Kidney (tissue), 22 donors: ENCODE measurements at places on chromosomes 5 and 9.

DNA sequence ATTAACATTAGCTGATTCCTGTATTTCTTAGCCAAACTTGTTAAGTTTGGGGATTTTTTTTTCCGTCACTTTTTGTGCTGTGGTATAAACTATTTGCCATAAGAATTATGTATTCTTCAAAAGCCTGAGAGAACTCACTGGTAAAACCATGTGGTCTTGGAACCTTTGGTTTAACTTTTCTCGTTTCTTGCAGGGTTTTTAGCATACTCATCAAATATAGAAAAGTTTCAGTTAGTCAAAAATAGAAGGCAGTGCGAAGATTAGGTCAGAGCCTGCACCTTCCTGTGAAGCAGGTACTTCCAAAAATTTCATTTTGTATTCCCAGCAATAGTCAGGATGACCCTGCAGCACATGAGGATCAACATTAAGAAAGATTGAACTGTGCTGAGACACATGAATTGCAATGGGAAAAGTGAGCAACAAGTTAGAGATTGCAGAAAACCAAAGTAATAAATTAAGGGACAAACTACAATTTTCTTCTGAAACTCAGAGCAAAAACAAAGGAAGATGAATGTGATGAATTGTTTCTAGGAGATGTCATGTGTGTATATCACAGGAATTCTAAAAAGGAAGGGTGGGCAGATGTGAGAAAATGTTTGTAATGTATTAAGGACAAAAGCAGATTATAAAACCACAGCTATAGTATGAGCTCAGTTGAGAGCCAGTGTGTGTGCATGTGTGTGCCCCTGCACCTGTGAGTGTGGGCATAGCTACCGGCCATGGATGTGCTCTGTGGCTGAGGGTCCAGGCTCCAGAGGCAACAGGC, 102.2 kb downstream of the ANGPTL2 start:
- no peak for DNase-seq

GRCh38 chr5:568061-568781, 43.9 kb upstream of the CEP72 start:
- no peak for DNase-seq

- no peak for DNase-seq
Measured at GRCh38 chr5:86008704-86009103, 609.0 kb upstream of the COX7C start.

- no peak for DNase-seq
Measured at GRCh38 chr5:8383616-8384015, 514.7 kb downstream of the MTRR start.

DNA sequence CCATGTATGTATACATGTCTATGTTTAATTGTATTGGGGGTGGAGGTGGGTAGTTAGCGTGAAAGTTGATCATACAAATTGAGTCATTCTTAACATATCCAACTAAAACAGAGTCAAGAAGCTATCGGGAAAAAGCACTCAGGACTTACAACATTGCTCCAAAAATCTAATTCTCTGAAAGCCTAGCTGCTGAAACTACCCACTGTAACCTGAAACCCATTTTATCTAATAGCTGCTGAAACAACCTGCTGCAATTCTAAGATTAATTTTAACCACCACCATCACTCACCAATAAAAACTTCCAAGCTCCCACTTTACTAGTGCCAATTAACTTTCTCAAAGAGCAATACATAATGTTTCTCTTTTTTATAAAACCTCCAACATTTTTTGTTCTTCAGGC, 32.2 kb downstream of the KCNV2 start:
- no peak for DNase-seq

- peak; percentile 42 for DNase-seq
Measured at GRCh38 chr9:69888856-69889585, 68.4 kb downstream of the CFAP95 start.

GRCh38 chr5:180649297-180650039, at the start of gene FLT4:
TSS of gene FLT4 (minus strand) at chr5:180649600. CDS start at chr5:180649545, 55 bp downstream.
- DNase-seq: peak; percentile 25

- DNase-seq: no peak
Measured at GRCh38 chr5:17431272-17432050, 66.6 kb upstream of the TAF11L2 start.

DNA sequence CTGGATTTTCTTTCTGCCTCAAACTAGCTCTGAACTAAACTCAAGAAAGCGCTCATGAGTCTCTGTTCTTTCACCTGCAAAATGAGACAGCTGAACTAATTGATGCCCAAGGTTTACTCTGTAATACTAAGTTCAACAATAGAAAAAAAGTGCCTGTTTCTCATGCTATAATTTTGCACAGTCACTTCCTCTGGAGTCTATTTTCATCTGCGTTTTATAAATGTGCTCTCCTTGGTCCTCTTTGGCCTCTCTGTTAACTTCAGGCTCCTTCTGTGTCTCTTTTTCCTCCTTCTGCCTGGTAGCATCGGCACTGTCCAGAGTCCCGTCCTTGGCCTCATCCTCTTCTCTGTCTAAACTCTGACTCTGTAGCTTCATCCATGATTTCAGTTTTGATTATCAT, 311.9 kb upstream of the TLE4 start:
- DNase-seq: no peak

DNA sequence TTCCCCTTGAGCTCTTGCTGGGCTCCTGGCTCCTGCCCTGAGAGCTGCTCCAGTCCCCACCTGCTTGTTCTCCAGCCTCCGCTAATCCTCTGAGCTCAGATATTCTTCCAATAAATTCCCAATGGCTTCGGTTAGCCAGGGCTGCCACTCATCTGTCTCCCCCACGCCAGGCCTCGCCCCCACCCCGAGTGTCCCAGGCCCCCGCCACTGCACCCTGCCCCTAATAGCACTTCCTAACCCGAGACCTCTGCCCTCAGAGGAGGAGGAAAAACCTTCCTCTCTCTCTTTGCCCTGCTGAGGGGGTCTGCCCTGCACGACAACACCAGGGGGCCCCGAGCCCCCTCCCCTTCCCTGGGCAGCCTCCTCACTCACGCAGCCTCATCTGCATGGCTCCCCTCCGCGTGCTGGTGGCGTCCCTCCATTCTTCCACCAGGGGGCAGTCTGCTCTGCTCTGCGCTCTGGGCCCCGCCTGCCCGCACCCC, 5.4 kb upstream of the LCN15 start:
- no peak for DNase-seq

GRCh38 chr9:135586601-135587109, 25.1 kb downstream of the PAEP start:
- no peak for DNase-seq

DNA sequence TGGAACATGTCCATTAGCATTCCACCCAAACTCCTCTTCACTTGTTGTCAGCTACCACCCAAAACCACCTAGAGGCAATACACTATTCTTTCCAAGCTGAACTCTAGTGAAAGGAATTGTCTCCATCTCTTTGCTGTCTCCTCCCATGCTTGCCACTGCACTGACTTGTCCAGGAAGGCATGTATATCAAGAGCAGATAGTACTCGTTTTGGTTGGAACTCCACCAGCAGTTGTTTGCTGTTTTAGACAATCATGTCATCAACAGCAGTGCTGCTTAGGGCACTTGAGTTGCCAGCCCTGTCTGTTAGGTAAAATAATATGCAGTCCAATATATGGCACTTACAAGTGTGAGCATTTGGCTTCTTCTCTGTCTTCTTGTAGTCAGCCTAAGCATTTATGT, 80.0 kb upstream of the SAP30L start:
- no peak for DNase-seq

- no peak for DNase-seq
Measured at GRCh38 chr9:8585036-8585435, 785.5 kb upstream of the DMAC1 start.

DNA sequence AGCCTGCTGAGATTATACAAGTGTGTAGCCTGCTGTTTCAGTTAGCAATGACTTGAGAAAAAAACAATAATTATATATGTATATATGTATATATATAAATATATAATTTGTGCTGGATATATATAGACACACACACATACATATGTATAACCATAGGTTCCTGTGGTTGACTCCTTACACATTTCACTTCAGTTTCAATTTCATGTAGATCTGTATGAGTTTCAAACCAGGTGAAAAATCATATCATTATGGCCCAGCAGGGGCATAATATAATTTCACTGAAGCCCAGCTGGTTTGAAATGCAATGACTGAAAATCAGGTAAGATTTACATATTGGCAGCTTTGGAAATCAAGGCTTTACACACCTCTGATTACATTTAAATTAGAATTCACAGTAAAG, 690.4 kb upstream of the CDH18 start:
- DNase-seq: no peak

DNA sequence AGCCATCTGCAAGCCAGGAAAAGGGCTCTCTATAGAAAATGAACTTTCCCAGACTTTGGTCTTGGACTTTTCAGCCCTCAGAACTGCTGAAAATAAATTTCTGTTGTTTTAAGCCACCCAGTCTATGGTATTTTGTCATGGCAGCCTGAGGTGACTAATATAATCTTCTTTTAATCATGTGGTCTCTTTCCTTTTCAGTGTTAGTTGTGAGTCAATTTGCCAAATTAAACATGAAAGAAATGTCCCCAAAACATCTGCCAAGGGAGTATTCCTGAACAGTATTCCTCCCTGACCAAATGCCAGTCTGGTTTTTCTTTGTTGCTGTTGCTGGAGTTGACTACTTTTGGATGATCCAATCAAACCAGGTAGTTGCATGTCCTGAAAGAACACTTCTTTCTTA, 4.7 kb upstream of the YTHDC2 start:
- DNase-seq: no peak

GRCh38 chr5:135069895-135070657, 36.0 kb upstream of the PITX1 start:
- no peak for DNase-seq

GRCh38 chr5:108280960-108281569, 100.8 kb downstream of the FBXL17 start:
- DNase-seq: no peak

- DNase-seq: no peak
Measured at GRCh38 chr5:107072440-107072839, 598.3 kb downstream of the EFNA5 start.

DNA sequence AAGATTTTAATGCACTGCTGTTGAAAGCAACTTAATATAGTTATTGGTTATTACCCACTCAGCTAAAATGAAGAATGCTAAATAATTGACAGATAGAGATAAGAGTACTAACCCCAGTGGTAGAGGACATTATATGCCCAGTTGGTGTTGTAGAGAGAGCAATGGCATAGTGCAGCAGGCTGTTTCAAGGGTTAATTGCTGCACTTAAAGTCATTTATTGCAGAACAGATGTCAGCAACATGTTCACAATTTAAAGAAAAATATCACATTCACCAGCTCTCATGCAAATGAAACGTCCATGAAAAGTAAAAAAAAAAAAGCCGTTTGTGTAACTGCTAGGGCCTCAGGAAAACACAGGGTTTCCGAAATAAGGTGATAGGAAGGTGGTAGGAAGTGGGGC, 254.6 kb downstream of the MTRR start:
- DNase-seq: no peak

GRCh38 chr5:98902733-98903132, 26.1 kb downstream of the CHD1 start:
- DNase-seq: no peak
